ENCODE measurements at places on chromosomes 16 and 17. TPM values are rescaled to one million over a fixed set of nuclear protein-coding genes. Genes with fewer than 3 reads are reported as not detected.

DNA sequence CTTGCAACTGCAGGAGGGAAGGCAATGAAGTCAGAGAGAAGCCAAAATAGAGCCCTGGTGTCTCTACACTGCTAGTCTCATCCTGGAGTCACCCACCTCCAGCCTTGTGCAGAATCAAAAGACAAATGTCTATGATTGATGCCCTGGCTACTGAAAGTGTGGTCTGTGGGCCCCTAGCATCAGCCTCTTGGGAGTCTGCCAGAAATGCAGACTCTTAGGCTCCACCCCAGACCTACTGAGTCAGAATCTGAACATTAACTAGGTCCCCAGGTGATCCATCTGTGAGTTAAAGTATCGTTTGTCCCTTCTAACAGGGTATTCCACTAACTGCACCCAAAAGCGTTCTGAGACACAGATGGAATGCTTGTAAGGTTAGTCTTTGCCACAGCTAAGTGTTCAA is 21.2 kb downstream of the EARS2 start:
- no peak for DNase-seq

- DNase-seq, result peak; percentile 56
Measured at GRCh38 chr16:80739523-80739922, 64.9 kb downstream of the CDYL2 start.

GRCh38 chr16:87165885-87166284 is 151.3 kb downstream of the C16orf95 start:
- DNase-seq, result no peak

TRIM47 gene
- total RNA-seq, result 25.7 TPM

DNA sequence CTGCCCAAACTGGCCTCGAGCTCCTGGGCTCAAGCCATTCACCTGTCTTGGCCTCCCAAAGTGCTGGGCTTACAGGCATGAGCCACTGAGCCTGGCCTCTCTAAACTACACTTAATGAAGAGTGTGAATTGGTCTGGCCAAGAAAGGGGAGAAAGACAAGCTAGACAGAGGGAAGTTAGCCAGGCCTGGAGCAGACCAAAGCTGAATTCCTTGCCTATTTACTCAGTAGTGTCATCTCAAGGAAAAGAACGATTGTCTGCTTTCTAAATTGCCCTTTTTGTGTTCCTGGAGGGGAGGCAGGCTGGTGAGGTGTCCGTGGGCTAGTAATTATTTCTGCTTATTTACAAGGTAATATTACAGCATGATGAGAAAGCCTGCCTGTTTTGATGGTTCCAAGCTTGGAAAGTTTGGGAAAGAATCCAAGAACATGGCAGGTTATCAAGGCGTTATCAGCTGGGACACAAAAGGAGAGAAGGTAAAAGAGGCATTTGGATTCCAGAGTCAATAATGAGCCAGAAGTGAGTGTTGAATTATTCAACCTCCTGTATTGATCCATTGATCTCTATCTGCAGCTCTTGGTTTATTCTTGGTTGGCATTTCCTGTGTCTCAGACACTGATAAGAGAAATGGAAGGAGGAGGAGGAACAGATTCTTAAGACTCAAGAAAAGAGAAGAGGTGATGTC is 6.3 kb upstream of the CBFB start:
- no peak for DNase-seq

GRCh38 chr17:60743799-60744198 is 66.1 kb downstream of the BCAS3 start:
- DNase-seq, result no peak

- no peak for DNase-seq
Measured at GRCh38 chr17:31788956-31789355, 70.1 kb downstream of the COPRS start.

PLD6 gene
- total RNA-seq, result 5.5 TPM

ANKFN1 gene
- total RNA-seq, result 1.1 TPM

ETV4 gene
- 23.5 TPM for total RNA-seq

DRC3 gene
- 2.3 TPM for total RNA-seq

DNA sequence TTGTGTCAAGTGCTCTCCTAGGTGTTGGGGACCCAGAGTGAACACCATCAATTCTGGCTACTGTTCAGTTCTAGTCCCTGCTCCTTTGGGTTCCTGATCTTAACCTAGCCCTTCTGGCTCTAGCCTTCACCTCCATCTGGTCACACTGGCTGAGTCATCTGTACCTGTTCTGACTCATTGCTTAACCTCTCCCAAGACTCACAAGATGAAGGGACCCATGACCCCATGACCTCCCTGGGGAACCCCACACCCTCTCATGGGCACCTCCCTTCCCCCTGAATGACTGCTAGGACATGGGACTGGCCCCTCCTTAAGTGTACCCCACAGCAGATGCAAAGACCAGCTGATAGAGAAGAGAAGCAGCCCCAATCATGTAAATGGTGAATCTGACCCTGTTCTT is 345.8 kb upstream of the CDH5 start:
- peak; percentile 79 for DNase-seq

ABCC6 gene
- not detected for total RNA-seq

SDR42E2 gene
- not detected for total RNA-seq

DNA sequence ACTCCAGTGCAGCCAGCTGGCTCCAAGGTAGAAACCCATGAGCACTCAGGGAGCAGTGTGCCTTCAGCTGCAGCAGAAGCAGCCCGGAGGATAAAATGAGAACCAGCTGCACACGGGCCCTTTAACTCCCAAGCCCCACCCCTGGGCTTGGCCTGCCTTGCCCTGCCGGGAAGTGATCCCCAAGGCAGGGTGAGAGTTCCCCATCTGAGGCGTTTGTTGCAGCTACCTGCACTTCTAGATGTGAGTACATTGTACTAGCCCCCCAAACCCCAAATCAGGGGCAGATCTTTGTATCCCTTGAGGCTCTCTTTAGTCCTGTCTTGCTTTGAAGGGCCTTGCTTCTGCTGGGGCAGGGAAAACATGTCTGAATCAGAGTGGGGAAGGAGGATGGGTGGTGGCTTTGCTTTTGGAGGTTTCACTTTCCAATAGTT is at the start of gene MVP:
TSS of gene MVP (plus strand) at position 192 of the 431 bp plus-strand sequence. CDS start 10,088 bp downstream, outside the sequence.
- peak; percentile 79 for DNase-seq

- peak; percentile 73 for DNase-seq
Measured at GRCh38 chr16:81623365-81624102, 155.6 kb upstream of the PLCG2 start.

DNA sequence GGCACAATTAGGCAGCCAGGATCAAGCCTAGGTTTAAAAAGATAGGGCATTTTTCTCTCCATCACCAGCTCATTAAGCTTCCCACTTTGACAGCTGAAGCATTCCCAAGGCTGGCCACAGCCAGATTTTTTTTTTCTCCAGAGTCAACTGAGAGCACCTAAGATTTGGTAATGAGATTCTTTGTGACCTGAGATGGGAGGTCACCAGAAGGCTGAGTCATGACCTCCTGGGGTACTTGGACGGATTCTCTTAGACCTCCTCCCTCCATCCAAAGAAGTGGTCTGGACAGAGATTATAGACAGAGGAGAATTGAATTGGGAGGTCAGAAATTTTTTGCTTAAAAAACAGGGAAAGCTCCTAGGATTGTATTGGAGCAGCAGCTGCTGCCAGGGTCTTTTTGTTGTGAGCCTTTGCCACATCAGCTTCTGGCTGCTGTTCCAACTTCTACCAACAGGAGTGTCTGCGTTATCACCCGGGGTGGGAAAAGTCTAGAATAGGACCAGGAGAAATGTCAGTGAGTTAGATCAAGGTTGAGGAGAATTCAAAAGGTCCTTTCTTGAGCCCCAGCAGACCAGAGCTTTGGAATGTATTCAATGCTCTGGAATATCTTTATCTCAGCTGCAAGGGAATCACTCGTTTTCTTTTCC is 221.2 kb upstream of the N4BP1 start:
- DNase-seq, result peak; percentile 14

CDYL2 gene
- 7.1 TPM for total RNA-seq

GRCh38 chr17:11097121-11097520 is 143.9 kb upstream of the SHISA6 start:
- DNase-seq, result no peak

DNA sequence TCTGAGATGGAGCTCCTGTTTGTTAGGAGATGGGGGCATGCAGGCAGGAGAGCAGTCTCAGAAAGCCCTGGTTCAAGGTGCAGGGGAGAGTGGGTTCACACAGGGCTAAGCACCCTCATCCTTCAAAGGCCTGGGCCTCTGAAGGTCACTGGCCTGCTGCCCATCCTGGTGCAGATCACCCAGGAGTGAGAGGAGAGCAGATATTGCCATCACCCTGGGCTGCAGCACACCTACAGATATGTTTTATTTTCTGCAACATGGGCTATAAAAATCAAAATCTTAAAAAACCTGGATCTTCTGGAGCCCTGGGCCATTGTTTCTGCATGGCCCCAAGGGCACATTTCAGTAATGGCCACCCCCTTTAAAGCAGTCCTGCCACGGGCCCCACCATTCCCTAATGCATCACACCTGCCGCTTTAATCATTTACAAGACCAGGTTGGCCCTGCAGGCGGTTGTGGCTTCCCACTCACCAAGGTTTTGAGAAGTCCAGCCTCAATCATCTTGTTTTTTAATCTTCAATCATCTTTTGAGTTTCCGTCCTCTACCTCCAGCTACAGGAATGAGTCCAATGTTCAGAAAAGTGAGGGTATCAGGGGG is 20.4 kb upstream of the NUP93 start:
- DNase-seq, result no peak

DNA sequence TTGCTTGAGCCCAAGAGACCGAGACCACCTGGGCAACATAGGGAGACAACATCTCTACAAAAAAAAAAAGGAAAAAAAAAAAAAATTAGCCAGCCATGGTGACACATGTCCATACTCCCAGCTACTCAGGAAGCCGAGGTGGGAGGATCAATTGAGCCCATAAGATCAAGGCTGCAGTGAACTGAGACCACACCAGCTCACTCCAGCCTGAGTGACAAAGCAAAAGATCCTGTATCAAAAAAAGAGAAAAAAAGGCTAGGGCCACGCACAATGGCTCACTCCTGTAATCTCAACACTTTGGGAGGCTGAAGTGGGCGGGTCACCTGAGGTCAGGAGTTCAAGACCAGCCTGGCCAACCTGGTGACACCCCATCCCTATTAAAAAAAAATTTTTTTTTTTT is 13.8 kb downstream of the SUMO2 start:
- no peak for DNase-seq

- no peak for DNase-seq
Measured at GRCh38 chr16:81907681-81908080, 103.6 kb downstream of the SDR42E1 start.

DNA sequence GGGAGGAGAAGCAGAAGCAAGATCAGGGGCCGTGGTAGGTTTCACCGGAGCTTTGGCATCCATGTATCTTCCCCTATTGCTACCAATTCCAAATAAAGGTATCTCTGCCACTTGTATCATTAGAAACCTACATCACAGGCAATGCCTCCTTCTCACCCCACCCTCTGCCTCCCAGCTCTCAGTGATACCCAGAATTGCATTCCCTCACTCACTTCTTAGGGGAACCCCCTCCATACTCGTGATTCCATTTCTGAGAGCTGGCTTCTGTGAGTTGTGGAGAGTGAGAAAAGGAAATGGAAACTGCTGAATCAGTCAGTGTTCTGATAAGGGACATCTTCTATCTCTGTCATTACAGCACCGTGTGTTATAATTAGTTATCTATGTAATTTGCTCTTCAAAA is 2.3 kb upstream of the CCL3 start:
- no peak for DNase-seq

- DNase-seq, result peak; percentile 50
Measured at GRCh38 chr17:59746849-59747445, 39.5 kb downstream of the VMP1 start.

Data from MCF 10A (cell line).